ENCODE measurements at places on chromosomes 7 and 10.

DNA sequence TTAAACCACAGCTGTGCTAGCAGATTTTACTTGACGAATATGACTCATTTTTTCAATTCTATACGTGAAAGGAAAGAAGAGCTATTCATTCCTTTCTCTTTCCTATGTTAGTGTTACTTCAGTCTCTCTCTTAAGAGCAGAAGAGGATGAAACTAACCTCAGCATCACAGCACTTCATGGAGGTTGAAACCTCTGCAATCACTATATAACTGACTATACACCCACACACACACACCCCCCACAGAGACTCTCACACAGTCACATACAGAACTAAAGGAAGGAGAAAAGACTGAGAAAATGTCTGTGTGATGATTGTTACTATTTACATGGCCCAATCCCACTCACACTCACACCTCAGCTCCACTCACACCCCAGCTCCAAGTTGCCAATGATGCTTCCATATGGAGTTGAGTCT, 104.2 kb downstream of the KIF20B start:
- H3K4me1 ChIP-seq, result no peaks in the 10 kb centered on the region
- H3K27ac ChIP-seq, result no peak overlapping the region
- H3K4me3 ChIP-seq, result no peak overlapping the region

DNA sequence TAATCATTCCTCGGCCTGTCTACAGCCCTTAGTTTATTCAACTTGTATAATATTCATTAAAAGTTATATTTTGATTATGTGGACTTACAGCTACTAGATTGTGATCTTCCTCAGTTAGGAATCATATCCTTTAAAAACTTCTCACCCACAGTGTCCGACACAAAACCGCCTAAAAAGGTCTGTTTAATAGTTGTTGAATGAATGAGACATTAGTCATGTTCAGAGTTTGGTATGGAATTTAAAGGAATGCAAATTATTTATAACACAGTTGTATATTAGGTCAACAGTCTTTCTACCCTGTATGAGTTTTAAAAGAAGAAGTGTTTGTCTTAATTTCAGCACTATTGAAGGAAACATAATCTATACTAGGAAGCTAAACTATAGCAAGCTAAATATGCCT, 390.0 kb downstream of the ARL4A start:
- H3K4me3 ChIP-seq, result no peak overlapping the region
- DNase-seq, result no peak
- H3K36me3 ChIP-seq, result no peaks in the 10 kb centered on the region
- no peaks in the 10 kb centered on the region for H3K27me3 ChIP-seq
- no peaks in the 10 kb centered on the region for H3K4me1 ChIP-seq
- H3K27ac ChIP-seq, result no peak overlapping the region

GRCh38 chr10:76176166-76176550, 744.7 kb downstream of the LRMDA start:
- no peak overlapping the region for H3K4me3 ChIP-seq
- no peak for DNase-seq
- H3K27me3 ChIP-seq, result no peaks in the 10 kb centered on the region

- no peak for DNase-seq
- H3K27me3 ChIP-seq, result no peaks in the 10 kb centered on the region
- no peak overlapping the region for H3K4me3 ChIP-seq
- no peaks in the 10 kb centered on the region for H3K36me3 ChIP-seq
- no peak overlapping the region for H3K27ac ChIP-seq
Observed at GRCh38 chr7:33395340-33395739, 266.0 kb downstream of the BBS9 start.

- peak overlapping the region; percentile 65 for H3K4me3 ChIP-seq
- DNase-seq, result no peak
- H3K27me3 ChIP-seq, result no peaks in the 10 kb centered on the region
- H3K4me1 ChIP-seq, result peaks cover 2% of the 10 kb centered on the region
Observed at GRCh38 chr10:43202224-43202656, 64.0 kb downstream of the CSGALNACT2 start.

DNA sequence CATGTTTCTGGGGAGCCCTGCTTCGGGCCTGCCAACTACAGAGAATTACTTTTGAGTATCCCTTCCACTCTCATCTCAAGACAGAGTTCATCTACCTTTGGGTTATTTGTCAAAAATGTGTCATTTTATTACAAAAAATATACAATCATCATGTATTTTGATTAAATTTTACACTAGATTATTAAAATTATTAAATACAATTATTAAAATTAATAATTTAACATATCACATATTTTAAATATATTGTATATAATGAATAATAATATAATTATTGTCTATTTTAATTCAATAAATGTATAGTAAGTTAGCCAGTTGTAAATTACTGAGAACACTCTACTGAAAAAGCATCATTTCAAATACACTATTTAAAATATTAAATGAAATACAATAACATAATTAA, 50.9 kb downstream of the FIGNL1 start:
- H3K4me1 ChIP-seq, result no peaks in the 10 kb centered on the region
- no peak overlapping the region for H3K27ac ChIP-seq
- no peak for DNase-seq

GRCh38 chr10:49429458-49429857, 33.6 kb upstream of the DRGX start:
- H3K27ac ChIP-seq, result no peak overlapping the region
- H3K4me3 ChIP-seq, result no peak overlapping the region
- no peaks in the 10 kb centered on the region for H3K4me1 ChIP-seq
- H3K27me3 ChIP-seq, result no peaks in the 10 kb centered on the region

DNA sequence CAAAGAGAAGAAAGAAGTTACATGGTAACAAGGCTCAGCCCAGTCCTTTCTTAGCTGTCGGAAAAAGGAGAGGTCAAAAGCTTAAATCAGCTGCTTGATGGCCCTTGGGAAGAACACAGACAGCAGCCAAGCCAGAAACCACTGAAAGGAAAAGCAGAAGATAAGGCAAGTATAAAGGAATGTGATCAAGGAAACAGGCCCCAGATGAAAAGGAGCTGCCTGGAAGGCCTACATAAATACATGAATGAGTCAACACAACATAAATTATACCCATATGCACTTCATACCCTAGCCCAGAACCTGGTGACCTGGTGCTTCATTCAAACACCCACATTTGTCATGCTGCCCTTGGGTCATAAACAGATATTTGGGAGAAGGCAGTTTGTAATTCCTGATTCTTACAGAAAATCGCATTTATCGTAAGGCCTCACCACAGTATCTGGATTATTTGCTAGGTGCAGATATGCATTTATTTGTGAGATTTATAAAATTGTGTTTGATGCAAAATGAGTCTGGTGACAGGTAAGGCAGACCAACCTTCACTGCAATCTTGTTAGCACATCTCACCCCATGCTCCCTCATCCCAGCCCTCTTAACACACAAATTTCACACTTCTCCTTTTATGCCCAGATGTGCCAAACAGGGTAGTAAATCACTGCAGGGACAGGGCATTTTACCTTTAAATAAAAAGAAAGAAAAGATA, 94.9 kb upstream of the KCNIP2 start:
- H3K36me3 ChIP-seq, result no peaks in the 10 kb centered on the region
- DNase-seq, result no peak

DNA sequence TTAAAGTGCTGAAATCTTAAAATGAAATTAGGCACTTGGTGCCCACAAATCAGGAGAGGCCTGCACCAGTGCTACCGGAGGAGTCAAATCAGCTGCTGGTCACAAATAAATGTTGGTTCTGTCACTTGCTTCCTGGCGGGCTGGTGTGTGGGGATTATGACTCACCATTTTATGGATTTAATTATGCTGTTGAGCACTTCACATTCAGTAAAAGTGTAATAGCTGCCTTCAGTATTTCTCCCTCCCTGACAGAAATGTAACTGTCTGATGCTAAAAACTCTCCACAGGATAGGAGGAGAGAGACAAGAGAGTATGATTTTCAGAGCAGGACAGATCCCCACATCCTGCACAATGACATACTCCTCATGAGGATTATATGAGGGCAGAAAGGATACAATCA, 186.0 kb downstream of the JAZF1 start:
- no peak overlapping the region for H3K27ac ChIP-seq
- no peak for DNase-seq
- no peaks in the 10 kb centered on the region for H3K4me1 ChIP-seq
- no peak overlapping the region for H3K4me3 ChIP-seq

DNA sequence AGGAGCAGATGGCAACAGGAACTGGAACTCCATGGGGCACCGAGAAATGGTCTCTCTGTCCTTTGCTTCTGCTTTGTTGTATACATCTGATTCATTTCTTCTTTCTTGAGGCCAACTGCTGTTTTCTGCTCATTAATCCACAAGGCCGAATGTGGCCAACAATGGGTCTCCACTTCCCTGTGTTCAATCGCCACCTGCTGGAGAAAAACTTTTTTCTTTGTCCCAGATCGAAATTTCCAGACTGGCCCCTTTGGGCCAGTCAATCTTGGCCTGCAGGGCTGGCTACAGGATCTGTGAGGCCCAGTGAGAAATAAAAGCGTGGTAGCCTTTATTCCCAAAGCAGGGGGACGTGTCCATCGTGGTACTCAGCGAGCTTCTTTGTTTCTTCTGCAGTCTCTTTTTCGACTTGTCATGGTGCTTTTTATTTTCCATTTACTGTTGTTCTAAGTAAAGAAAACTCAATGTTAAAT, 58.8 kb downstream of the PARP12 start:
- no peak overlapping the region for H3K4me3 ChIP-seq
- no peaks in the 10 kb centered on the region for H3K27me3 ChIP-seq
- DNase-seq, result peak; percentile 35
- H3K36me3 ChIP-seq, result no peaks in the 10 kb centered on the region
- peaks cover 1% of the 10 kb centered on the region for H3K4me1 ChIP-seq

- H3K36me3 ChIP-seq, result no peaks in the 10 kb centered on the region
- no peaks in the 10 kb centered on the region for H3K4me1 ChIP-seq
- H3K27ac ChIP-seq, result no peak overlapping the region
- peak overlapping the region; percentile 24 for H3K4me3 ChIP-seq
Observed at GRCh38 chr7:30642789-30643188, 39.5 kb downstream of the CRHR2 start.

DNA sequence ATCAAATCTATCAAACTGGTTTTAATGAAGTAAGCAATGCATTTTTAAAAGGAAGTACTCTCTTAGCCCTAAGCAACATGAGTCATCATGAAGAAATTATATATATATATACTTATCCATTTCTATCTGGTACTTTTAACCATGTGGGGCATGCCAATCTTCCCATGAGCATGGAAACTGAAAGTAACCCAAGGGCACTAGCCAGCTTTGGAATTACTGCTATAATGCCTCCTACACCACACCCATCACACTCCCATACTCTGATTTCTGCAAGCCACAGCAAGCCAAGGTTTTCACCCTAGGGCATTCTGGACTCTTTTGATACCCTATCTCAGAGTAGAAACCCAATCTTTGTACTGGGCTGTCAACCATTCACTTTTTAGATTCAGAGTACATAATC, 204.6 kb downstream of the IMMP2L start:
- no peak for DNase-seq
- no peaks in the 10 kb centered on the region for H3K4me1 ChIP-seq
- H3K4me3 ChIP-seq, result no peak overlapping the region
- H3K27ac ChIP-seq, result no peak overlapping the region

- H3K4me3 ChIP-seq, result peak overlapping the region; percentile 22
- no peak overlapping the region for H3K27ac ChIP-seq
- H3K27me3 ChIP-seq, result peaks cover 96% of the 10 kb centered on the region
- no peaks in the 10 kb centered on the region for H3K36me3 ChIP-seq
Observed at GRCh38 chr7:97020996-97021746, 3.5 kb downstream of the DLX5 start.

DNA sequence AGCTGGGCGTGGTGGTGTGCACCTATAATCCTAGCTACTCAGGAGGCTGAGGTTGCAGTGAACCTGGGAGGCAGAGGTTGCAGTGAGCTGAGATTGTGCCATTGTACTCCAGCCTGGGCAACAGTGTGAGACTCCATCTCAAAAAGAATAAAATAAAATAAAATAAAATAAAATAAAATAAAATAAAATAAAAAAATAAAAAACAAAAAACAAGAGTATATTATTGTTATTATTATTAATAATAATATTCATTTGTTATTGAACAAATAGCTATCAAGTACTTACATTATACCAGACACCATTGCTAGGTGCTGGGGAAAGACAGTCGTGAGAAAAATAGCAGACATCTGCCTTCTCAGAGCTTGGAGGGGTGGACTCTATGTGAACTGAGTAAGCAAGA, 24.1 kb downstream of the PAX2 start:
- no peaks in the 10 kb centered on the region for H3K27me3 ChIP-seq
- DNase-seq, result no peak
- H3K27ac ChIP-seq, result no peak overlapping the region

DNA sequence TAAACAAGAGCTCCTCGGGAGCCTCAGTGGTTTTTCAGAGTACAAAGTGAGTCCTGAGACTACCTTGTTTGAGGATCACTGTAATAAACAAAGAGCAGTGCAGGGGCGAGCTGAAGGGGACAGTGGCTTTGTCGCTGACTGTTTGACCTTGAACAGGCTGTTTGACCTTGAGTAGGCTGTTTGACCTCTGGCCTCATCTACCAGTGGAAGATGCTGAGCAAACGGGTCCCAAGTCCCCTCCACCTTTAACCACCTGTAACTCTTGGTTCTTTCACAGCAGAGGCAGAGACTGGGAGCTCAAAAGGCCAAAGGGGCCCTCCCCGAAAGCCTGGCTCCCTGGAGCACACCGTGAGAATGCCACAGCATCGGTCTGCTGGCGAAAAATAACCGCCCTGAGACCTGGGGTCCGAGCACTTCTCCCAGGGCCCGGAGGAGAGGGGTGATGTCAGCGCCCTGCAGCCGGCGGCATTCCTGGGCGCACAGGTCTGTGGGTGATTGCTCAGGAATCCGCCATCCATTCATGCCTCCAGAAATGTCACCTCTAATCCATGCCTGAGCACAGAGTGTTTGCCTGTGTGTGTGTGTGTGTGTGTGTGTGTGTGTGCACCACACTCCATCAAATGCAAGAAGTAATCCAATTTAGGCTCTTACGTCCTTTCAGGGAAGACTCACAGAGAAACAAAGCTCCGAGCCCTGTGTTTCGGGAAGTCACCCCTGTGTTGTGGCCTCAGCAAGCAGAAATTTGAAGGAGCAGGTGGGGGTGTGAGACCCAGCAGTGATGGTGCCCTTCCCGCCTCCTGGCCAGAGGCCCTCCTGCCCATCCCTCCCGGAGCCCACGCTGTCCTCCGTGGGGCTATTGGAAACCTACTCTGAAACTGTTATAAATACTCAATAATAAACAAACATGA, 66.5 kb downstream of the ASB13 start:
- H3K27ac ChIP-seq, result no peak overlapping the region
- no peaks in the 10 kb centered on the region for H3K4me1 ChIP-seq

DNA sequence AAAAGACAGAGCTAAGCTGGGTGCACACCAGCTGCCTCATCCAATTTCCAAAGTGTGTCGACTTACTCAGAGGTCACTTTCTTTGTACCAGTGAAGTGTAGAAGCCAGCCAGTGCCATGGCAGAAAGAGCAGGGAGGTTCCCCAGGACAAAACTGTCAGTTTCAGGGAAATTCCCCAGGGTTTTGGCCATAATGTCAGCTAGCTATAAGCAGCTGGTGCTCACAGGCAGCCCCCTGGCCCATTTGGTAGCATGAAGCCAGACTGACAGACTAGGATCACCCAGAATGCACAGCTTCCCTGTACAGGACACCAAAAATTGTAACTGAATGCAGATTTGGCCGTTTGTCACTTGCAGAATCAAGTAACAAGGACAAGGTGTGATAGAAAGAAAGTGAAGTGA, 28.6 kb downstream of the MRPL32 start:
- H3K27ac ChIP-seq, result no peak overlapping the region
- no peaks in the 10 kb centered on the region for H3K27me3 ChIP-seq
- no peaks in the 10 kb centered on the region for H3K36me3 ChIP-seq
- H3K4me3 ChIP-seq, result no peak overlapping the region
- no peak for DNase-seq

Data from iPS DF 6.9 (cell line).